Mesothelial cell of epicardium (in vitro differentiated cells): ENCODE measurements at places on chromosomes 6 and 20. TPM values are rescaled to one million over a fixed set of nuclear protein-coding genes. Genes with fewer than 3 reads are reported as not detected.

DNA sequence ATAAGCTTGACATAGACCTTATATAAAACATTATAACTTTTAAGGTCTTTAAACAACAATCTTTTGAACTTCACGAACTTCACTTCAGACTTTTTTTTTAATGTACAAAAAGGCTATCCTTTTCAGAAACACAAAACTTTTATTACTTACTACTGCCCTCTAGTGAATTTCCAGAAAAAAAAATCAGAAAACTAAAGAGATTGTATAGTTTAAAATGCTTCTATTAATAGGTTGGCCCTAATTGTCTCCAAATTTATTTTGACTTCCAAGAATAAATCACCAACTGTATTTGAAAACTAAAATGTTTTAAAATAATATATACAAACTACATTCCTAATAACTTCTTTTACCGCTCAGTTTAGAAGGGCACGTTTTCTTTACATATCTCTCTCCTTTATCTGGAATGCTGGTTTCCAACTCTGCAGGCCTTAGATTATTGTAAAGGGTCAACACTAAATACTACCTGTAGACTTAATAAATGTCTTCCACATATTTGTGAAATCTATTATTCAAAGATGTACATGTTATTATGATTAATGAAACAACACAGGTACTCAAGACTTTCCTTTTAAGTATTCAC lies 66.8 kb downstream of the LMBRD1 start:
- no peaks in the 10 kb centered on the region for H3K27me3 ChIP-seq
- H3K4me1 ChIP-seq, result no peaks in the 10 kb centered on the region
- no peak for DNase-seq
- no peak overlapping the region for H3K27ac ChIP-seq
- peaks cover 17% of the 10 kb centered on the region for H3K36me3 ChIP-seq
- no peak overlapping the region for H3K4me3 ChIP-seq

IL17F gene
- not detected in 3 replicates for total RNA-seq

DZANK1 gene
- total RNA-seq, result 5.3 to 8.2 TPM (median 7.2 TPM) in 3 replicates

BAG2 gene
- 4.5 to 5.4 TPM (median 5.0 TPM) in 3 replicates for total RNA-seq

DNA sequence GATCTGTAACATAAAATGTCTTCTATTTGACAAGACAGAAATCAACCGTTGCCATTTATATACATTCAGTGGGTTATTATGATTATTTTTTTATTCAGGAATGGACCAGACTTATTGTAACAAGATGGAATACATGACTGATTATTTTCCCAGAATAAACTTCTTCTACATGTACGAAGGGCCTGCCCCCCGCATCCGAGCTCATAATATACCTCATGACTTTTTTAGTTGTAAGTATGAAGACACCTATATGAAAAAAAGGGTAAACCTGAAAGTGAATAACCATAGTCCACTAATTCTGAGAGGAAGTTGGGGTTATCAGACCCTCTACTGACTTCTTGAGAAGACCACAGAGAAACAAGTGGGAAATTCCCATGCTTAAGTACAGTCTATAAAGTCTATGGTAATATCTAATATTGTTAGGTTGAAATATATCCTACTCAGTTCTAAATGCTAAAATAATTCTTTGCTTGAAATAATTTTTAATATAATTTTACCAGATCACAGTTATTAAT lies 15.9 kb downstream of the OR2A4 start:
- H3K4me3 ChIP-seq, result no peak overlapping the region
- no peak for DNase-seq
- H3K4me1 ChIP-seq, result no peaks in the 10 kb centered on the region

PLCB4 gene
- 14.0 to 15.6 TPM (median 15.1 TPM) in 3 replicates for total RNA-seq

GRCh38 chr20:12482661-12483060 lies 526.1 kb upstream of the SPTLC3 start:
- H3K27me3 ChIP-seq, result no peaks in the 10 kb centered on the region
- peaks cover 2% of the 10 kb centered on the region for H3K4me1 ChIP-seq
- H3K36me3 ChIP-seq, result peaks cover 3% of the 10 kb centered on the region
- no peak for DNase-seq

DNA sequence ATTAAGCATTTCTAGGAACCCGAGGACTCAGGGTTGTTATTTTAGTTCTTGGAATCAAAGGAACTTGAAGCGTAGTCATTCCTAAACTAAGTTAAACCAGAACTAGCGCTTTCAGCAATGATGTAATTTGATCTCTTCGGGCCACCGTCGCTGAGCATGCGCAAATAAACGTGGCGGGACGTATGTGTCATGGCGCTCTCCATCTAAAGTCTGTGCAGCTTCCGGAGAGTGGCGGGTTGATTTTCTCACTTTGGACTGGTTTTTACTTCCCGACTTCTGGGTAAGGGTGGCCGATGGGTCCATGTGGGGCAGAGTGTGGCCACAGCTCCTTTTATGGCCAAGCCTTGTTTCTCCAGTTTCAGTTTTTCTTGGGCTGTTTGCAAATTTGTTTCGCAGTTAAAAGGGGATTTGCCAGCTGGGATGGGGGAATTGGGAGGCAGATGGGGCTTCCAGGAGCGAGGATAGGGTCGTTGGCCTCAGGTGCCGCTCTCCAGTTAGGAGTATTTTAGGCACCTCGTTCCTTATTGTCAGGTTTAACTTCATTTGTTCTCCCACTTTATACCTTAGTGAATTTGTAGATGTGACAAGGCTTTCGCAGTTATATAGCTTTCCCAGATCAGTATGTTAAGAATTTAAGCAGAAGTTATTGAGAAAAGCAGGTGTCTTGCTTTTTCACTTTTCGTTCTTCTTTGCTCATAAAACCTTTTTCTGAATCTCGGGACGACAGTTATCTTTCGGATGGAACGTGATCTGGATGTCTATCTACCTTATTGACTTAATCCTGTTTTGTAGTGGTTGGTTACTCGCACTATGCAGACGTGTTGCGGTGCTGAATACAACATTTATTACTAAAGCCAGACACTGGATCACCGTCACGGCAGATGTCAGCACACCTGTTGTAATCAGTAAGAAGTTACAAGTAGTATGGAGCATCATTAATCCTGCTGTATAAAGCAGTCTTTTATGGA lies at the start of gene CDKAL1:
CDKAL1 (plus strand) TSS at position 163 of the 968 bp plus-strand sequence. CDS start 11,894 bp downstream, outside the sequence.
- peaks cover 23% of the 10 kb centered on the region for H3K4me1 ChIP-seq
- peak; percentile 85 for DNase-seq
- peaks cover 4% of the 10 kb centered on the region for H3K36me3 ChIP-seq
- H3K27ac ChIP-seq, result peak within 1 kb of the TSS; percentile 97

DNA sequence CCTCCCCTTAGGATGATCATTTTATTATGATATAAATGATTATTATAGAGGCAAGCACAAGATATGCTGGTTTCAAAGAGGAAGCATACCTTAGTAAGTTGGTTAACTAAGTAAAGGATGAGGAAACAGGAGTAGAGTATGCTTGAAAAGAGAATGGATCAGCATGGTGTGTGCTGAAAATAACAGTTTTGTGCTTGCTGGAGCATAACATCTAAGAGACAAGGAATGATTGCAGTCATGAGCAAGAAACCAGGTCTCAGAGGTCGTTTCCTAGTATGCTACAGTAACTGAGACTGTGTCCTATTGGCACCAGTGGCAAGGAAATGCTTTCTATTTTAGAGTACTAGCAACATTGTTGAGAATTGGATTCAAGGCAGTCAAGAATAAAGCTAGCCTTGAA lies 34.1 kb downstream of the CDC40 start:
- no peaks in the 10 kb centered on the region for H3K27me3 ChIP-seq
- no peak for DNase-seq
- H3K4me1 ChIP-seq, result no peaks in the 10 kb centered on the region
- H3K27ac ChIP-seq, result no peak overlapping the region
- no peak overlapping the region for H3K4me3 ChIP-seq
- peaks cover 42% of the 10 kb centered on the region for H3K36me3 ChIP-seq

- DNase-seq, result no peak
- no peaks in the 10 kb centered on the region for H3K36me3 ChIP-seq
- no peak overlapping the region for H3K4me3 ChIP-seq
- no peak overlapping the region for H3K27ac ChIP-seq
Measured at GRCh38 chr6:142835787-142836535, 109.0 kb downstream of the HIVEP2 start.

GRCh38 chr20:56911946-56912345 lies 282.8 kb downstream of the TFAP2C start:
- H3K27ac ChIP-seq, result no peak overlapping the region
- H3K27me3 ChIP-seq, result peaks cover 12% of the 10 kb centered on the region
- no peak overlapping the region for H3K4me3 ChIP-seq
- no peak for DNase-seq
- no peaks in the 10 kb centered on the region for H3K36me3 ChIP-seq
- H3K4me1 ChIP-seq, result no peaks in the 10 kb centered on the region

MYLK2 gene
- total RNA-seq, result 0.27 to 0.49 TPM (median 0.38 TPM) in 3 replicates

GRCh38 chr6:107713563-107713962 lies 110.5 kb downstream of the SCML4 start:
- H3K4me3 ChIP-seq, result no peak overlapping the region
- H3K4me1 ChIP-seq, result peaks cover 15% of the 10 kb centered on the region
- no peak for DNase-seq
- peaks cover 34% of the 10 kb centered on the region for H3K27me3 ChIP-seq
- H3K36me3 ChIP-seq, result no peaks in the 10 kb centered on the region
- peak overlapping the region; percentile 51 for H3K27ac ChIP-seq

- no peaks in the 10 kb centered on the region for H3K27me3 ChIP-seq
- DNase-seq, result no peak
- H3K36me3 ChIP-seq, result no peaks in the 10 kb centered on the region
- no peak overlapping the region for H3K27ac ChIP-seq
Measured at GRCh38 chr6:83439201-83439600, 8.3 kb upstream of the ME1 start.

- H3K27ac ChIP-seq, result no peak overlapping the region
- H3K36me3 ChIP-seq, result no peaks in the 10 kb centered on the region
- H3K4me1 ChIP-seq, result no peaks in the 10 kb centered on the region
- H3K4me3 ChIP-seq, result no peak overlapping the region
Measured at GRCh38 chr6:14464055-14464454, 346.5 kb downstream of the CD83 start.

- peaks cover 51% of the 10 kb centered on the region for H3K4me1 ChIP-seq
- H3K4me3 ChIP-seq, result no peak overlapping the region
- no peak overlapping the region for H3K27ac ChIP-seq
- DNase-seq, result no peak
Measured at GRCh38 chr20:32524829-32525501, 60.2 kb downstream of the NOL4L start.

DNA sequence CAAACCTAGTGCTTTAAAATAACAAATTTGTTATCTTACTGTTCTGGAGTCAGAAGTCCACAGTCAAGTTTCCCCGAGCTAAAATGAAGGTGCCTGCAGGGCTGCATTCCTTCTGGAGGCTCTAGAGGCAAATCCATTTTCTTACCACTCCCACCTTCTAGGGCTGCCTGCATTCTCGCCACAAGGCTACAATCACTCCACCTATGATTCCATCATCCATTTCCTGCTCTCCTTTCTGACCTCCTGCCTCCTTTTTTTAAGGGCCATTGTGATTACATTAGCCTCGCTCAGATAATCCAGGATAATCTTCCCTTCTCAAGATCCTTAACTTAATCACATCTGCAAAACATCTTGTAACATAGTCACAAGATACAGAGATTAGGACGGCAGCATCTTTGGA lies 42.4 kb upstream of the SIRT5 start:
- no peak overlapping the region for H3K4me3 ChIP-seq
- H3K4me1 ChIP-seq, result peaks cover 12% of the 10 kb centered on the region
- no peak overlapping the region for H3K27ac ChIP-seq
- DNase-seq, result no peak
- H3K36me3 ChIP-seq, result no peaks in the 10 kb centered on the region

GRCh38 chr6:41813469-41813868 lies 26.0 kb downstream of the TOMM6 start:
- no peaks in the 10 kb centered on the region for H3K27me3 ChIP-seq
- H3K4me3 ChIP-seq, result no peak overlapping the region
- no peak for DNase-seq
- no peak overlapping the region for H3K27ac ChIP-seq
- peaks cover under 1% of the 10 kb centered on the region for H3K4me1 ChIP-seq

TFAP2A gene
- 62.4 to 63.5 TPM (median 63.4 TPM) in 3 replicates for total RNA-seq

DNA sequence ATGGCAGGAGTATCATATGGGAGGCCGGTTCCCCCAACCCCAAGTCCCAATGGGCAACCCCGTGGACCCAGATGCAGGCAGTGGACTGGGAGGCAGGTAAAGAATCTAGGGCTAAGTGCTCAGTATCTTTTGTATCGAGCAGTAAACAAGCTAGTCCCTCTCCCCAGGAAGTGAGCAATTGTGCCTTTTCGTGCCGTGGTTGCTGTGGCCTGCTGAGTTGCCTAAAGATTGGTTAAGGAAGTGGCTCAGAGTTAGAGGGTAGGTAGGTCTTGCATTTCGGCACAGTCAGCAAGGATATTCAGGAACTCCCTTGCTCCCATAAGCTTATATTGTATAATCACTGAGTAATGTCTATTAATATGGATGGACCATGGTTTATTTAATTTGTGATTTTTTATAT lies 1.3 kb upstream of the DNAH8 start:
- H3K36me3 ChIP-seq, result peaks cover 6% of the 10 kb centered on the region
- DNase-seq, result no peak
- no peak overlapping the region for H3K27ac ChIP-seq

DNA sequence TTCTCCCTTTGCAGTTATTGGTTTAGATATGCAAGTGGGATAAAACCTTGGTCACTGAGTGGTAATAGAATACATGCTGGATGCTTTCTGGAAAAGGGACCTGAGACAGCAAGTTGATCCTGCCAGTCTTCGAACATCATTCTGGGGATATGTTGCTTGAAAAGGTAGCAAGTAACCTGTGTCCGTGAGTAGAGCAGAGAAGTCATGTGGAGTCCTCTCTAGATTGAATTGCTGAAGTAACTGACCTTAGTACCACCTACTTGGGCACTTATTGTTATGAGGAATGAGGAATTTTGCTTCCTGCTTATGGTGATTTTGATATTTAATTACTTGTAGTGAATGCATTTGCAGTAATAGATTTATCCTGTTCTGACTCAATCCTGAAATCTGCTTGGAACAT lies 367.3 kb upstream of the IMPG1 start:
- no peak for DNase-seq
- no peaks in the 10 kb centered on the region for H3K27me3 ChIP-seq
- no peak overlapping the region for H3K27ac ChIP-seq
- peaks cover 30% of the 10 kb centered on the region for H3K4me1 ChIP-seq
- no peak overlapping the region for H3K4me3 ChIP-seq

DNA sequence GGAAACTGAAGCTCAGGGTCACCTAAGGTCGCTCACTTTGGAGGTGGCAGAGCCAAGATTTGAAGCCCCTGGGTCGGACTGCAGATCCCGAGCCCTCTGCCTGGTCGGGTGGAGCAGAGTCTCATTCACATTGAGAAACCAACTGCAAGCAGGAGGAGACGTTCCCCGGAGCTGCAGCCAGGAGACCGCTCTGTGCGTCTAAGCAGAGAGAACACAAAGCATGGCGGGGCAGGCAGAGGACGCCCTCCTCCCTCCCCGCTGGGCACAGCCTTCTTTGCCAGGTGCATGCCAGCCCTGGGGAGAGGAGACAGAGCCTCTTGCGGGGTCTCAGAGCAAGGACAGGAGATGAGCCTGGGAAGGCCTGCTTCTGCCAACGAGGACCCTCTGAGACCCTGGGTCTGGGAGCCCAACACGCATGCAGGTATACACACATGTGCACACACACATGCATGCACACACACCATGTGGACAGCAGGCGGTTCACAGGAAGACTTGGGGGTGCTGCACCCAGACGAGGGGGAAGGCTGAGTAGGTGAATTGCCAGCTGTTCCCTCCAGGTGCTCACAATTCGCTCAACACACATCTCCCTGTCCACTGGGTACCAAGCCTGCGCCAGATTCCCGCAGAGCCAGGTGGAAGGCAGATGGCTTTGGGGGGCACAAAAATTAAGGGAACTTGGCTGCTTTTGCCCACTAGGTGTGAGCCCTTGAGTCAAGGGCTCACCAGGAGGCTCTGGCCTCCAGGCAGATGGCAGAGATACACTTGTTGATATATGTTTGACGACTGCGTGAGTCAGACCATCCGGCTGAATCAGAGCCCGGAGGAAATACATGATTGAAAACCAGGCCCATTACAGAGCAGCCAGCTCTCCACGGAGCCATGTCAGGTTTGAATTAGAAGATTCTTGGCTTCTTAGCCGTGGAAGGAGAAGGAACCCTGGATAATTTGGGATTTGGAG lies 5.5 kb upstream of the NTSR1 start:
- H3K36me3 ChIP-seq, result no peaks in the 10 kb centered on the region
- peaks cover 19% of the 10 kb centered on the region for H3K4me1 ChIP-seq
- peak overlapping the region; percentile 10 for H3K27ac ChIP-seq
- H3K4me3 ChIP-seq, result no peak overlapping the region

DDO gene
- total RNA-seq, result not detected in 3 replicates
